Stimulated activated CD4-positive, alpha-beta T cell treated with anti-CD3 and anti-CD28 coated beads, Interleukin-12 subunit alpha, Interleukin-12 subunit beta, amount 100 ng/mL, for 4 hours (primary cell): ENCODE measurements at places on chromosomes 13 and 19.

DNA sequence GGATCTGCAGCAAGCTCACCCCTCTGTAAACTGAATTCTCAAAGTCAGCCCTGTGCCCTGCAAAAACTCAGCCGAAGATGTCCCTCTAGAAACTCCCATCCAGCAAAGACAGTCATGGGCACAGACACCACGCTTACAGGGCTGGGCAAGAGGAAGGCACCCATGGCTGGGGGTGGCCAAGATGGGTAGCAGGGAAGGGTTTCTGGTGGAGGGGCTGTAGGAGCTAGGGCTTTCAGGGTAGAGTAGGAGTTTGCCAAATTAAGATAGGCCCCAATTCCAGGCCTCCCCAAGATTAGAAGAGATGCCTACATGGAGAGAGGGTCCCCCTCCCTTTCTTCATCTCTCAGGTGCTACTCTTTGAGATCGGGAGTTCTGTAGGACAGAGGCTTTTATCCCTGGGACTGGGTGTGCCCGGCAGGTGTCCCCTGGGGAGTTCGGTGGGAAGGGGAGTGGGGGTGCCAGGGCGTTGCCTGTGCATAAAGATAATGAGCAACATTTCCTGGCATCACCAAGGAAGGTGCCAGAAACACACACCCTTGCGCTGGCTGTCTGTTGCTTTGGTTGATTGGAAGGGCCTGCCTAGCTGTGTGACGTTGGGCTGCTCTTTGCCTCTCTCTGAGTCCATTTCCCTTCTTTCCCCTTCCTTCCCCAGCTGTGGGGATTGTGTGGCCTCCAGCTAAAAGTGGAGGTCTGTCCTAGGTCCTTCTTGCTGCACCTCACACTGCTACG lies 9.4 kb downstream of the NRTN start:
- no peak for DNase-seq

DNA sequence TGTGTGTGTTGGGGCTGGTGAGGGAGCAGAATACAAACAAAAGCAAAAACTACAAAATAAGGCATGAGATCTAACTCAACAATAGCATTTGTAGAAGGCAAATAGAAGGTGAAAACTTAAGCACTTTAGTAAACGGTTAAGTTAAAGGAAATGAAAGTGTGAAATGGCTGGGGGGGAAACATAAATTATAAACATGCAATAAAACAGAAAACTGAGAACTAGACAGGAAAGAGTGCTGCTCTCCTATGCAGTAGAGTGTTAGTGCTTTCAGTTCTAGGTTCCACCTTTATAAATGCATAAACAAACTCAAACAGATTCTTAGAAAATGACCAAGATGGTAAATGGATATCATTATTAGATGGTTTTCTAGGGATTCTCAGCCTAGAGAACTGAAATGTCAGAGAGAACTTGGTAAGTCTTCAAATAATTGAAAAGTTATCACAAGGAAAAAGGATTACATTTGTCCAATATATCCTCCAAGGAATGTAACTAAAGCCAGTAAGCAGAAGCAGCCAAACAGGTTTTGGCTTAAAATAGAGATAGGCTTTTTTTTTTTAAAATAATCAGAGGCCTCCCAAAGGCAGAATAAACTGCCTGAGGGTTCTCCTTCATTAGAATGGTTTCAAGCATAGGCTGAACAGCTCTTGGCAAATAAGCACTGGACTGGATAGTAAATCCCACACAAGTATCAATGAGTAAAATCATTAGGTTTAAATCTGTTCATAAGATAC lies 23.3 kb downstream of the RBM26 start:
- no peak for DNase-seq

- DNase-seq, result no peak
These were observed 11.6 kb upstream of the JUND start for GRCh38 chr19:18292810-18293641.

DNA sequence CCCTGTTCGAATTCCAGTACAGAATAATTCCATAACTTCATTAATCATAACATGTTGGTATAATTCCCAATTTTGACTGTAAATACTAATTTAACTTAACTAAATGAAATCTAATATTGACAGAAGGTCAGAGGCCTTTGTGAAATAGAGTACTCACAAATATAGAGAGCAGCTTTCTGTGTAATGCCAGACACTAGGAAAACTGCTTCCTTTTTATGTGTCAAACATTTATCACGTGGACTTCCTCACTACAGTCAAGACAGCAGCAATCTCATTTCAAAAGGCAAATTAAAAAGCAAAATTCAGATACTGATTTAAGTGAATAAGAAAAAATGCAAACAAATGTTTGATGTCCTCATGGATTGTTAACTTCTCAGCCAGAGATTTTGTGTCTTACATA lies 13.1 kb downstream of the ITM2B start:
- no peak for DNase-seq

DNA sequence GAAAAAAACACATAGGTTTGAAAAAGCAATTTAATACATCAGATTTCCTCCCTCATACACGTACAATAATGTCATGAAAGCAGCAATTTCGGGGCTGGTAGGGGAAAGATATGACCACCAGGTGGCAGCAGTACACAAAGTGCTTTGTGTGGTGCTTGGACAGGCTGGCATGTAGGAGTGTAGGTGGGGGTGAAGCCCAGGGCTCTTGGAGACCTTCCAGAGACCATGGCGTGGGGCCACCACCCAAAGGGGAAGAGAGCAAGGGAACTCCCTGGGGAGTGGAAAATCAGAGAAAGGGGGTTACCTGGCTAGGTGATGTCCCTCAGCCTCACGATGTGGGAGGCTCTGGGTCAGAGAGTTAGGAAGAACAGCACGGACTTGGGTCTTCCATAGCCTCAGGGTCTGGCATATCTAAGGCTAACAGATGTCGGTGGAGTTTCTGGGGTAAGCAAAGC lies 11.8 kb upstream of the CCNA1 start:
- DNase-seq, result peak; percentile 54

DNA sequence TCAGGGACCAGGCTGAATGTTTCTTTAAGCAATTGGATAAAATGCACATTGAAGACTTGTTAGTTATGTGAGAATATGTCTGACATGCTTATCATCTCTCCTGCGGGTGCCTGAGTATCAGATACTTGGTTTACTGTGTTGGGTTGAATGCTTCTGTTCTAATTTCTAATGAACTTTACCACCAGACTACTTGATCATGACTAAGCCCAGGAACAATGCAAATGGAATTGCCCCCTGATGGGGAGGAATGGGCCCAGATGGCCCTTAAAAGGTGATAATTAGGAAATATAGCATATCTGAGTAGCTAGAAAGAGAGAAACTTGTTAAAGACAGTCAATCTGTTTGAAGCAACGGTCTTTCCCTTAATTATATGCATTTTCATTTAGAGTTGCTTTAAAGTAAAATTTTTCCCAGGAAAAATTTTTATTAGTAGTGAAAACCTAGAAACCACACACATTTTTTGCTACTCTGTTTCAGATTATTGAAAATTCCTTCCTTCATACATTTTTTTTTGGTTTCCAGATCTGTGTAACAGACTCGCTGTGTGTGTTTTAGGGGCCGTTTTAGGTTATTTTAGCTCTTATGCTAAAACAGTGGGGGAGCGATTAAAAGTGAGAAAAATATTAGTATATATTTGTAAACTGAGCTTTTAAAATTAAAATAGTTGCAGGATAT lies 186.6 kb downstream of the TM9SF2 start:
- no peak for DNase-seq

DNA sequence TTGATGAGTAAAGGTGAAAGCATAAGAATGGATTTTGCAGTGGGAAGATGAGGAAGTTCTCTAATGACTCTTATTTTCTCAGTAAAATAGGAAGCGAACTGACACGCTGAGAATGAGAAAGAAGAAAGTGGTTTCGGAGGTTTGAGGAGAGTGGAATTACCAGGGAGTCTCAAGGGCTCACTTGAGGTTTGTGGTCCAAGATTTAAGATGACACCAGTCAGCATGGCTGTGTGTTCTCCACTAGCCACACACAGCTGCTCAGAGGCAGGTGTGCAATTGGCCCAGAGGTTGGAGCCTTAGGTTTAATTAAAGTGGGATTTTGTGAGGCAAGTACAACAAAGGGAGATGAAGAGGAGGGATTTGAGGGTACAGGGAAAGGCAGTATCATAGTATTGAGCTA lies 99.6 kb upstream of the NBEA start:
- DNase-seq, result no peak

GRCh38 chr13:33743438-33744368 lies 74.2 kb upstream of the RFC3 start:
- no peak for DNase-seq

GRCh38 chr19:51292971-51293370 lies 18.5 kb upstream of the IGLON5 start:
- no peak for DNase-seq

- DNase-seq, result peak; percentile 58
These were observed 2.3 kb downstream of the WDR83 start for GRCh38 chr19:12668932-12669269.
